ENCODE measurements at places on chromosomes 7 and 10.
A peak's percentile ranks its signal among the peaks of the same experiment; 100 is the strongest.

- DNase-seq, result no peak
Measured at GRCh38 chr10:89502549-89502948, 32.8 kb downstream of the SLC16A12 start.

DNA sequence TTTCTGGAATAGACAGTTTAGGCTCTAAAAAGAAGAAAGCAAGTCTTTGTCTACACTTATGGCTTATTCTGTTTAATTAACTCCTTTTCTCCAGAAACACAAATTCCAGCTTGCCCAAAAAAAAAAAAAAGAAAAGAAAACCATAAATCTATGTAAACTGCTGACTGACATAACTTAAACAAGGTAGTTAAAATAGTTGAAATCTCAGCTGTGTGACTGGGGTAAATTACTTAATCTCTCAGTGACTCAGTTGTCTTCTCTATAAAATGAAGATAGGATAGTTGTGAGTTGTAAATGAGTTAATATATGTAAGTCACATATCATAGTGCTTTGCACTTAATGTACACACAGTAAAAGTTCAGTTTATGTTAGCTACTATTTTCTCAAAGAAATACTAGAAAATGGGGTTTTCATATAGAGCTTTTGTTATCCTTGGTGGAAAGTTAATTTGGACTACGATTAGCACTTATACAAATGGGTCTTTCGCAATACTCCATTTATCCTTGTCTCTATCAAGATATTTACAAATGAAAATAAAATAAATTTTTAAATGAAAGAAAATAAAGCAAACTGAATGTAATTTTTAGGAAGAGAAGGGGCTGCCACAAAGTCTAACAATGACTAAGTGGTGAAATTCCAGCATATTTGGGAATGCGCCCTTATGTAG lies 200.9 kb downstream of the MBL2 start:
- DNase-seq, result no peak

GRCh38 chr7:2399848-2400587 lies 3.4 kb upstream of the CHST12 start:
- DNase-seq, result no peak

GRCh38 chr10:61664985-61665384 lies 2.3 kb downstream of the CABCOCO1 start:
- no peak for DNase-seq

DNA sequence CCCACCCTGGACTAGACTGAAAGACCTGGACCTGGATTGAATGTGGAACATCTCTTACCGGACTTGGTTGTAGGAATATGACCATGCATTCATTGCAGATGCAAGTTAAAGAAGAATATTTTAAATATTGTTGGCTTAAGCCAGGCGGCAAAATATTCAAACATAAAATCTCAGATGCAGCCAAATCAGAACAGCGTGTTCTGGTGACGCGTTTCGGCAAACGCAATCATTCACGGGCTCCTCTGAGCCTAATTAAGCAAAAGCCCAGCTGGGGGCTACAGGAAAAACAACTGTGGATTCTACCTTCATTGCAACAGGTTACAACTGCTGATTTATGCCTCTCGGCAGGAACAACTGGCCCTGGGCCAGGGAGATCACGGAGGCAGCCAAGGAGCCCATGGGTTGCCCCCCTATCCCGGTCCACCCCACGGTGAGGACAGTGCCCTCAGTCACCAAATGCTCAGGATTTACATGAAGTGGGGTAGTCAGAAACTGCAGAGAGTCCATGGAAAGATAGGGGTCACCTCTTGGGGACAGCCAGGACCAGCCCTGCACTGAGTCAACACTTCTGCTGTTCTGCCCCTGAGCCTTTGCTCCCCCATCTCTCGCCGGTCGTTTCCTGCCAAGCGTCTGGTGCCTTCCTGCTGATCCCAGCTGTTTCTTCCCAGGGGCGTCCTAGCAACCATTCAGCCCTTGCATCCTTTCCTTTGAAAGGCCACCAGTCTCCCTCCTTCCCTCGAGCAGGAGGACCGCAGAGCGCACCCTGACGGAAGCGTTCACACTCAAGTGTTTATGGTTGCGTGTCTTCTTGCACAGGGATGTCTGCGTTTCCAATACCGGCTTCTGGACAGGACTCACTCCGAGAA lies 64.4 kb upstream of the SFMBT2 start:
- DNase-seq, result no peak

DNA sequence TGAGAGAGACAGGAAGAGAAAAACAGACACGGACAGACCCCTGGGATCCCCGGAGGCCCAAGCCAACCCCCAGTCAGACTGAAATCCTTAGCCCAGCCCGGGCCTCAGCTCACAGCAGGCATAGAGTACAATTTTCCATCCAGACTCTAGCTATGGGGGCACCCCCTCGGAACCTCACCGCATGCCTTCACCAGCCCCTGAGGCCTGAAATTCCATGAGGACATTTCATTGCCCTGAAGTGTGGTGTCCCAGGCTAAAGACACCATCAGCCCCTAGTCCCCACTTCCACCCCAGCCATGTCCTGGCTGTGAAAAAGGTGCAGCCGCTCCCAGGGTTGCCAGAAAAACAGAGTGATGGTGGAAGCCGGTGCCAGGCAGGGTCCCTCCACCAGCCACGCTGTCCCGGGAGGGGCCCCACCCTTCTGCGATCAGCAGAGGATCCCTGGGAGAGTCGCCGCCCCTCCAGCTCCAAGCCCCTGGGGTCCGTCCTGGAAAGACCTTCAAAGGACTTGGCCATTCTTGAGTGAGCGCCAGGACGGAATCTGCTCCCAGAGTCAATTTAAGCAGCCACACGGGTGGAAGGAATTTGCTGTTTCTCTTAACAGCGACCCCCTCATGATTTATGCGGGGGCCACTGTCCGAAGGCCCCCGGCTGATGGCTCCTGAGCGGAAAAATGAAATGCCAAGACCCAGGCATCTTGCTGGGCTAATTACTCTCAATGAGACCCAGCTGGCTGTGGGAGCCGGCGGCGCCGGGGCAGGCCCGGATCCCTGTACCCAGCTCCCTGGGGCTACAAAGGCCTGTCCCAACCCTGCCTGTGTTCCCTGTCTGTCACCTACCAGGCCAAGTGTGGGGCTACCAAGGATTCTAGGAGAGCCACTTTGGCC lies 23.2 kb downstream of the MYL10 start:
- DNase-seq, result no peak

GRCh38 chr7:93882468-93882867 lies 8.1 kb downstream of the TFPI2 start:
- no peak for DNase-seq

DNA sequence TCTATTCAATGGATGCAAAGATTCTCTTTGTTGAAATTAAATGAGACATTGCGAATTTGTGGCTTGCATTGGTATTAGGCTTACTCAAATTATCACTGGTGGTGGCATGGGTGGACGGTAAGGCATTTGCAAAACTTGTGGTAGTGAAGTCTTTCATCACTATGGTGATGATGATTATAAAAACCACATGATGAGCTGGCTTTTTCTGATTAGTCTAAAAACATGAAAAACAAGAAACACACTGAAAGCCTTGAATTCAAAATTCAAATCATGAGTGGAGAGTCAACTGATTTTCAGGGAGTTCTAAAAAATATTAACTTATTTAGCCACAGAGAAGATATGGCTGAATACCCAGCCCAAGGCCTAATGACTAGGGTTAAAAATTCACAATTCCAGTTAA lies 99.8 kb upstream of the HGF start:
- no peak for DNase-seq

DNA sequence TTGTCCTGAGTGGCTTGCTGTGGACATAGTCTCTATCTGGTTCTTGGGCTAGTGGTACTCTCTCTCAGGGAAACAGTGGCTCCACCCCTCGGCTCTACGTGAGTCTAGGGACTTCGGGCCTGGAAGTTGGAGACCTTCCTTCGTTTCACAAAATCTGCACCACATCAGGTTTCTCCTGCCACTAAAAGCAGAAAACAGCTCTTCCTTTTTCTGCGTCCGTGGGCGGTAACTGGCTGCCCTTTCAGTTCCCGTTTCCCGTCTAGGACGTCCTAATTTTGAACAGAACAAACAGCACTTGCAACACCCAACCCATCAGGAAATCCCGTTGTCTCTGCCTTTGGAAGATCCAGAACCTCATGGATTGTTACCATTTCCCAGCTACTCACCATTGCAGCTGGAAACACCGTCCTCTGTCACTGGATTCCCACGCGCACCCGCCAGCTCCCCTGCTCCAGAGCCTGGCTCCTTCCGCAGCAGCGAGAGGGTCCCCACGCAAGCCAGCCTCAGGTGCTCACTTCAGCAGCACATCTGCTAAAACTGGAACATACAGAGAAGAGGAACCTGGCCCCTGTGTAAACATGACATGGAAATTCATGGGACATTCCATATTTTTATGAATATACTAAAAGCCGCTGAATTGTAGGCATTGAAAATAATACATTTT lies 311.4 kb upstream of the AKR1E2 start:
- no peak for DNase-seq

DNA sequence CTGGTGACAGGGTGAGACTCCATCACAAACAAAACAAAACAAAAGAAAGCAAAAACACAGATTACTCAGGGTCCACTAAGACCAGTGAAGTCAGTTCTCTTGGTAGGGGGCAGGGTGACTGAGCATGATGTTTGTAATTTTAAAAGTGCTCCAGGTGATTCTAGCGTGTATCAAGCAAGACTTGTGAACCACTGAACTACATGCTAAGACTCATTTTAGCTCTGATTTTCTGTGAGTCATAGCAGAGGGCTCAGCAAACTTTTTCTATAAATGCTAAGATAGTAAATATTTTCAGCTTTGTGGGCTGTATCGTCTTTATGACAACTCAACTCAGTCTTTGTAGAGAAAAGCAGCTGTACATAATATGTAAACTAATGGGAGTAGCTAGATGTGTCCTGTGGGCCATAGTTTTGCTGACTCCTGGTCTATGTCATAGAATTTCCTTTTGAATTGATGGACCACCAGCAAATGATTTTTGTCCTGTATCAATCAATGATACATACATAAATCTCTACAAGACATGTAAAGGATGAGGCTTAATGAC lies 141.3 kb downstream of the CFTR start:
- DNase-seq, result no peak

GRCh38 chr7:5143935-5144903 lies 45.8 kb upstream of the WIPI2 start:
- peak; percentile 88 for DNase-seq

- DNase-seq, result no peak
Measured at GRCh38 chr10:103850572-103850895, 4.8 kb downstream of the SH3PXD2A start.

- no peak for DNase-seq
Measured at GRCh38 chr7:1811850-1812508, 141.9 kb downstream of the ELFN1 start.

GRCh38 chr10:128364631-128365030 lies 238.4 kb upstream of the MKI67 start:
- DNase-seq, result no peak

GRCh38 chr7:54995610-54996363 lies 23.0 kb upstream of the EGFR start:
- DNase-seq, result no peak

Measured in naive thymus-derived CD8-positive, alpha-beta T cell (primary cell).